ENCODE measurements at places on chromosomes 7 and 10.

GRCh38 chr10:125450218-125450617 is 232.7 kb downstream of the TEX36 start:
- DNase-seq = no peak

DNA sequence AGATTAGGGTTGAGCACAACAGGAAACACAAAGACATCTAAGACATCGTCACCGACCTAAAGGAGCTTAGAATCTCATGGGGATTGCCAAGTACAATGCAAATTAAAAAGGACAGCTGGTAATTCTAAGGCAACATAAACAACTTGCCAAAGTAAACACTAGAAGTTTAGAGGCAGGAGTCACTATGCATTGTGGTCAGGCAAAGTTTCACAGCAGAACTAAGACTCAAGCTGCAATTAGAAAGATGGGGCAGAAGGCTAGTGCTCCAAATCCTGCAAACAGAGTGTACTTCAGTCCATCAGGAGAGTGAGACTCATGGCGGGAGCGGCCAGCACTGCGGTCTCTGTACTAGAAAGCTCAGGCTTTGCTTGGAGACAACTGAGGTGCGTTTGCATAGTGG is 52.7 kb downstream of the HIPK2 start:
- no peak for DNase-seq

- DNase-seq = no peak
Observed at GRCh38 chr7:157477550-157478212, 140.9 kb downstream of the DNAJB6 start.

DNA sequence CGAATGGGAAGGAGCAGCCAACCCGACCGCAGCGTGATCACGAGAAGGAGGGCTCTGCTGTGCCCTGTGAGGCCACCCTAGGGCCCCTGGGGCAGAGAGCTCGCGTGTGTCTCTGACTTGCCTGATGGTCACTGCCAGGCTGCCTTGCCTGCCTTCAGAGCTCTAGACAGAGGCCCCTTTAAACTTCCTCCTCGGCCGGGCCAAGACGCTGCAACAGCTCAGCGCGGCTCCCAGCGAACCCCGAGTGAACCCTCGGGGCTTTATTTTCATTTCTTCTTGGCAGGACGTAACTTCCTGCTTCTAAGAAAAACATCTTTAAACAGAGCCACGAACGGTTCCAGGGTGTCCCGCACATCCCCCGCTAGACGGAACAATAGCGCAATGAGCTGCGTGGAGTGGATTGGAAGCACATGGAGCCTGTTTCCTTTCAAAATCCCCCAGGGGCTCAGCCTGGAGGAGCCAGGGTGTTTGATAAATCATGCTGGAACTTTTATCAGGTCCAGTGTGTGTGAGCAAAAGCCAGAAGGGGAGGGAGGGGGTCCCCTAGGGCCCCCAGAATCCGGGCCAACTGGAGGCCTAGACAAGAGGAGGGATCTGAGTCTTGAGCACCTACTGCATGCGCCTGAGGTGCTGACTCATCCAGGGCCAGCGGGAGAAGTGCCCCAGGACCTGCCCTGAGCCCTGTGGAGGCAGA is 134.1 kb upstream of the GDF10 start:
- no peak for DNase-seq

GRCh38 chr7:106180721-106181120 is 68.6 kb upstream of the SYPL1 start:
- DNase-seq = no peak
